Activated naive CD8-positive, alpha-beta T cell treated with anti-CD3 and anti-CD28 coated beads, Interleukin-2, amount 10 ng/mL, durations not matched to agents 7 days and 5 days (primary cell): ENCODE measurements at places on chromosomes 13 and 19. TPM values are rescaled to one million over a fixed set of nuclear protein-coding genes. Genes with fewer than 3 reads are reported as not detected.

DNA sequence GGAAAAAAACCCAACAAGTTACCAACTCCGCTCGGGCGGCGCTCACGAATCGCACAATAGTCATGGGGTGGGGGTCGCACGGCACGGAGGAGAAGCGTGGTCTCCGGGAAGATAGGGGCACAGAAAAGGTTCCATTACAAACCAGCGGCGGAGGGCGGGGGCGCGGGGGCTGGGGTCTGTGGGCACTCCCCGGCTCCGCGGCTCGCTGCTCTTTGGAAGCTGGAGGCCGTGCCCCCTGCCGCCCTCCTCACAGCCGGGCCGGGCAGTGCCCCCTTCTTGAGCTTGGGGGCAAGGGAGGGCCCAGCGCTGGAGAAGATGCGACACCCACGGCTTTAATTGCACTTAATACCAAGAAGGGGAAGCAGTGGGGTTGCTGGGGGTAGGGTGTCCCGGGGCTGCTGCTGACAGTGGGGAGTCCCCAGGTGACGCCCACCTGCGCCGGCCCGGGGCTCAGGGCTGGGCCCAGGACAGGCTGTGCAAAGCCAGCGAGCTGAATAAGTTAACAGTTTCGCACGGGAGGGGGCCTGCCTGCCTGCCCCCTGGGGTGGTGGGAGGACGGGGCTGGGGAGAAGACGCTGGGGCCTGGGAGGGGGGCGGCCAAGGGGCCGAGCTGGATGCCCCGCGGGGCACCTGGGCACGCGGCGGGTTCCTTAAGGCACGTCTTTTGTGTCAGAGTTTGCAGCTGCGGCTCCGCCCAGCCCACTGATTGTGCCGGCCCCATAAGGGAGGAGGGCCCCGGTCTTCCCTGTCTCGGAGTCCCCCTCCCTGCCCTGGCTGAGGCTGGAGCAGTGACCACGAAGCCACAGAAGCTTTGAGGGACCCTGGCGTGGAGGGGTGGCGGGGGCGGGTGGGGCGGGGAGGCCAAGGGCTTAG lies 9.8 kb downstream of the DCAF15 start:
- peaks cover under 1% of the 10 kb centered on the region for H3K36me3 ChIP-seq
- H3K4me3 ChIP-seq: no peak overlapping the region
- H3K4me1 ChIP-seq: peaks cover under 1% of the 10 kb centered on the region
- no peak overlapping the region for H3K27ac ChIP-seq
- H3K27me3 ChIP-seq: no peaks in the 10 kb centered on the region

The PPFIA3 gene
- total RNA-seq: 4.6 TPM

The LGALS7 gene
- total RNA-seq: not detected

GRCh38 chr19:31096062-31096830 lies 253.0 kb downstream of the TSHZ3 start:
- H3K27ac ChIP-seq: no peak overlapping the region
- no peaks in the 10 kb centered on the region for H3K4me1 ChIP-seq
- no peaks in the 10 kb centered on the region for H3K36me3 ChIP-seq
- DNase-seq: no peak

The ITM2B gene
- 385 TPM for total RNA-seq

GRCh38 chr13:93786846-93787489 lies 560.4 kb downstream of the GPC6 start:
- H3K4me3 ChIP-seq: no peak overlapping the region
- no peaks in the 10 kb centered on the region for H3K36me3 ChIP-seq
- H3K4me1 ChIP-seq: no peaks in the 10 kb centered on the region
- H3K27ac ChIP-seq: no peak overlapping the region
- no peak for DNase-seq
- peaks cover 4% of the 10 kb centered on the region for H3K27me3 ChIP-seq

DNA sequence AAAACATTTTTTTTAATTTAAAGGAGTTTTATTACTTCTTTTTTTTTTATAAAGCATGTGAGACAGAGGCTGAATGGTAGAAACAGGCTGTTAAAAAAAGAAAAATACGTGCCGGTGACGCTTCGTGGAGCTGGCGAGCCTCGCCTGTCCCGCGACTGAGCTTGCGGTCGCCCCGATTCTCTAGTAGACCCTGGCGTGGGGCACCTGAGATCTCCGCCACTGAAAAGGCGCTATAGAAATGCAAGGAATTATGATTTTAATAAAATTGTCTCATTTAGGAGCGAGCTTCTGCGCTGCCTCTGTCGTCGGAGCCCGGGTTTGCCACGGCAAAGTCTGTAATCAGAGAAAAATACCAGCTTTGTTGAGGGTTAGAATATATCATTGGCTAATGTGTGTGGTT lies 18.4 kb downstream of the NFIX start:
- peaks cover 3% of the 10 kb centered on the region for H3K36me3 ChIP-seq
- DNase-seq: no peak
- H3K4me3 ChIP-seq: peak overlapping the region; percentile 56
- H3K4me1 ChIP-seq: peaks cover 19% of the 10 kb centered on the region

- DNase-seq: no peak
- no peaks in the 10 kb centered on the region for H3K27me3 ChIP-seq
- no peak overlapping the region for H3K4me3 ChIP-seq
- H3K4me1 ChIP-seq: no peaks in the 10 kb centered on the region
Measured at GRCh38 chr19:11659612-11660011, 62.3 kb downstream of the ZNF627 start.

GRCh38 chr13:33228648-33229445 lies 56.7 kb downstream of the STARD13 start:
- no peak for DNase-seq
- H3K27me3 ChIP-seq: peaks cover 9% of the 10 kb centered on the region
- no peak overlapping the region for H3K27ac ChIP-seq

The PET100 gene
- total RNA-seq: 134 TPM

The IRGC gene
- not detected for total RNA-seq

The PRR36 gene
- 0.40 TPM for total RNA-seq

- H3K36me3 ChIP-seq: no peaks in the 10 kb centered on the region
- no peak within 1 kb of the TSS for H3K4me3 ChIP-seq
- peaks cover 10% of the 10 kb centered on the region for H3K4me1 ChIP-seq
- no peak within 1 kb of the TSS for H3K27ac ChIP-seq
- peaks cover 19% of the 10 kb centered on the region for H3K27me3 ChIP-seq
Measured at GRCh38 chr19:39778763-39779162, at the start of gene LEUTX. TSS of gene LEUTX (plus strand) at chr19:39778854. CDS start at chr19:39778921, 67 bp downstream.

DNA sequence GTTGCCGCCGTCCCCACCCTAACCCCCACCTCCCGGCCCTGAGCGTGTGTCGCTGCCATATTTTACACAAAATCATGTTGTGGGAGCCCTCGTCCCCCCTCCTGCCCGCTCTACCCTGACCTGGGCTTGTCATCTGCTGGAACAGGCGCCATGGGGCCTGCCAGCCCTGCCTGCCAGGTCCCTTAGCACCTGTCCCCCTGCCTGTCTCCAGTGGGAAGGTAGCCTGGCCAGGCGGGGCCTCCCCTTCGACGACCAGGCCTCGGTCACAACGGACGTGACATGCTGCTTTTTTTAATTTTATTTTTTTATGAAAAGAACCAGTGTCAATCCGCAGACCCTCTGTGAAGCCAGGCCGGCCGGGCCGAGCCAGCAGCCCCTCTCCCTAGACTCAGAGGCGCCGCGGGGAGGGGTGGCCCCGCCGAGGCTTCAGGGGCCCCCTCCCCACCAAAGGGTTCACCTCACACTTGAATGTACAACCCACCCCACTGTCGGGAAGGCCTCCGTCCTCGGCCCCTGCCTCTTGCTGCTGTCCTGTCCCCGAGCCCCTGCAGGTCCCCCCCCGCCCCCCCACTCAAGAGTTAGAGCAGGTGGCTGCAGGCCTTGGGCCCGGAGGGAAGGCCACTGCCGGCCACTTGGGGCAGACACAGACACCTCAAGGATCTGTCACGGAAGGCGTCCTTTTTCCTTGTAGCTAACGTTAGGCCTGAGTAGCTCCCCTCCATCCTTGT lies 6.4 kb downstream of the YIPF2 start:
- H3K4me3 ChIP-seq: no peak overlapping the region
- no peaks in the 10 kb centered on the region for H3K27me3 ChIP-seq
- H3K27ac ChIP-seq: no peak overlapping the region
- H3K36me3 ChIP-seq: peaks cover 2% of the 10 kb centered on the region
- DNase-seq: no peak

DNA sequence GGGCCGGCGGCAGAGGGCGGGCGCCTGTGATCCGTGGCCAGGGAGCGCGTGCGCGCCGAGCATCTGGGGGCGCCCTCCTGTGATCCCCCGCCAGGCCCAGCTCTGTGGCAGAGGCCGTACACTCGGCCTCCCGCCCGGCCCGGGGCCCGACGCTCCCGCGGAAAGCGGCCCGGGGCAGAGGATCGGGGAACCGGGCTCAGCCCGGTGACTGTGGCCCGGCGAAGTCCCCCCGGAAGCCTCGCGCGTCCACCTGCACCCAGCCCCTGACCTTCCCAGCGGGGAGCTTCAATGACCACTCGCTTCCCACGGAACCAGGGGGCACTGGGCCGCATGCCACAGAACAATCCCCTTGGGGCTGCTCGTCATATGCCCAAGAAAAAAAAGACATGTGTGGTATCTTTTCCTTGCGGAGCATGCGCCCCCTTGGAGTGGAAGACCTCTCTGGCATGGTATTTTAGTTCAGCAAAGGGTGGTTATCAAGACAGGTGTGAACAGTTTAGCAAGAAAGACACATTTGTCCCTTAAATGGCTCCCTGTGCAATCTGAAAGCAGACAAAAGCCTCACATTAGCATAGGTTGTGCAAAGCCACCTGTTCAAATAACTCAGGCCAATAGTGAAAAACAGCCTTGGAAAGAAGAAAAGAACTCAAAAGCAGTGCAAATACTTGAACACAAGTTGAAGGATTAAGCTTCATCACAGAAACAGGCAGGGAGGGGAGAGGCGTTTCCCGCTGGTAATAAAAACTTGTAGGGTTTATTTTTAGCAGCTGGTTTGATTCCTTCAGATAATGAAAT lies 290.9 kb upstream of the SOX21 start:
- H3K4me1 ChIP-seq: no peaks in the 10 kb centered on the region
- no peaks in the 10 kb centered on the region for H3K36me3 ChIP-seq
- no peak overlapping the region for H3K4me3 ChIP-seq
- DNase-seq: no peak
- H3K27me3 ChIP-seq: peaks cover 36% of the 10 kb centered on the region

DNA sequence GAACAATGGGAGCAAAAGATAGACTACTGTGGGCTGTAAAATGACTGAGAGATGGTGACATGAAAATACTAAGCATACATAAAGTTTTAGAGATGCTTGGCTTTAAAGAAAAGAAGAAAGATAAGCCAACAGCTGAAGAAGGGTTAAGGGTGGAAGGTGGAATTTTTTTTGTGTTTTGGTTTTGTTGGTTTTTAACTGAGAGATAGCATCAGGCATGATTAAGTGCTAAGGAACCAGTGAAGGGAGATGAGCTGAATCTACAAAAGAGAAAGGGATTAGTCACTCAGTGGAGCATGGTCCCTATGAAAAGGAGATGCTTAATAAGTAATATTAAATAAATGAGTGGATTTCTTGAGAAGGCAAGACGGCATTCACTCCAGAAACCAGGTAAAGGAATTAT lies 12.5 kb upstream of the TBC1D4 start:
- peaks cover 4% of the 10 kb centered on the region for H3K4me1 ChIP-seq
- H3K36me3 ChIP-seq: no peaks in the 10 kb centered on the region
- no peak overlapping the region for H3K4me3 ChIP-seq
- H3K27me3 ChIP-seq: peaks cover 13% of the 10 kb centered on the region
- H3K27ac ChIP-seq: no peak overlapping the region

DNA sequence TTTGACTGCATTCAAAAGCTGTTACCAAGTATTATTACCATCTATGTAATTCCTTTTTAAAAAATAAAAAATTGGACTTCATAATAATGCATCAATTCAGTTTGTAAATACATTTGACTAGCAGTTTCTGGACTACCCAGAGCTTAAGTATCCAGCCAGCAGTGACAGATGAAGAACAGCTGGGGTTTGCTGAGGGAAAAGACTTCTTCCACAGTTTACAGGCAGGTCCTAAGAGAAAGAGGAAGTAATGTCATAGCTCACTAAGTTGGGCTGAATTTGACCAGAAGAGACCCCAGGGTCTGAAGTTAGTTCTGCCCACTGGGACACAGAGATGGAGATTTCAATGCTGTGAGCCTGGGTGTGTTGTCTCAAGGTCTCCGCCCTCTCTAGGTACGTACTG lies 96.4 kb downstream of the MBNL2 start:
- no peak overlapping the region for H3K27ac ChIP-seq
- H3K36me3 ChIP-seq: peaks cover 2% of the 10 kb centered on the region
- no peak overlapping the region for H3K4me3 ChIP-seq
- peaks cover 10% of the 10 kb centered on the region for H3K4me1 ChIP-seq
- no peak for DNase-seq

GRCh38 chr13:103716718-103717117 lies 650.5 kb upstream of the SLC10A2 start:
- no peaks in the 10 kb centered on the region for H3K27me3 ChIP-seq
- no peak overlapping the region for H3K4me3 ChIP-seq
- DNase-seq: no peak

- H3K27me3 ChIP-seq: no peaks in the 10 kb centered on the region
- H3K4me3 ChIP-seq: no peak overlapping the region
- no peak overlapping the region for H3K27ac ChIP-seq
- H3K36me3 ChIP-seq: peaks cover 25% of the 10 kb centered on the region
- H3K4me1 ChIP-seq: peaks cover 21% of the 10 kb centered on the region
Measured at GRCh38 chr19:48970139-48970766, 5.1 kb downstream of the FTL start.

DNA sequence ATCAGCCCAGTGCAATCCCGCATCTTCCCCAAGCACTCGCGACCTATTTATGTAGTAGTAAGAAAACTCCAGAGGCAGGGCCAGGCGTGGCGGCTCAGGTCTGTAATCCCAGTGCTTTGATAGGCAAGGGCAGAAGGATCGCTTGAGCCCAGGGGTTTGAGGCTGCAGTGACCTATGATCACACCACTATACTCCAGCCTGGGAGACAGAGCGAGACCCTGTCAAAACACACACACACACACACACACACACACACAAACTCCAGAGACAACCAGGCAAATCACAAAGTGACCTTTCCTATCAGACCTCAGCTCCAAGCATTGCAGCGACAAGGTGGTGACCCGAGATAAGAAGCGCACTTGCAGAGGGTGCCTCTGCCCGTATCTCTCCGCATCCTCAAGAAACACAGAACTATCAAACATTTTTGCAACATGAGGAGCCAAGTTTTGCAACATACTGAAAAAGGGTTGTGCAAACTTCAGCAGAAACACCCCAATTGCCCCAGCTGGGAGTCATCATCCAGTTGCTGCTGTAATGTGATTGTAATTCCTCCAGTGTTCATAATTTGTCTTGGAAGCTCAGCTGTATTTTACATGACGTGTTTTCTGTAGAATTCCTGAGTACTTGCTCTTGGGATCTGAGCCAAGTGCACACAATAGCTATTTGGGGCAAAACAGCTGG lies 8.7 kb upstream of the KLF2 start:
- peaks cover 29% of the 10 kb centered on the region for H3K27me3 ChIP-seq
- H3K4me3 ChIP-seq: no peak overlapping the region
- peaks cover 2% of the 10 kb centered on the region for H3K36me3 ChIP-seq
- H3K4me1 ChIP-seq: peaks cover 11% of the 10 kb centered on the region
- no peak overlapping the region for H3K27ac ChIP-seq

The HSD11B1L gene
- total RNA-seq: 2.2 TPM

- DNase-seq: no peak
- H3K27me3 ChIP-seq: no peaks in the 10 kb centered on the region
- no peak overlapping the region for H3K27ac ChIP-seq
- H3K36me3 ChIP-seq: peaks cover 2% of the 10 kb centered on the region
- no peaks in the 10 kb centered on the region for H3K4me1 ChIP-seq
Measured at GRCh38 chr13:41670873-41671443, 213.6 kb downstream of the RGCC start.

GRCh38 chr13:42707586-42707985 lies 73.8 kb upstream of the FAM216B start:
- no peaks in the 10 kb centered on the region for H3K36me3 ChIP-seq
- H3K27ac ChIP-seq: no peak overlapping the region
- no peak for DNase-seq
- H3K4me3 ChIP-seq: no peak overlapping the region
- H3K27me3 ChIP-seq: peaks cover 25% of the 10 kb centered on the region
- no peaks in the 10 kb centered on the region for H3K4me1 ChIP-seq

- no peak overlapping the region for H3K27ac ChIP-seq
- no peak for DNase-seq
- H3K27me3 ChIP-seq: no peaks in the 10 kb centered on the region
- H3K36me3 ChIP-seq: no peaks in the 10 kb centered on the region
- H3K4me3 ChIP-seq: no peak overlapping the region
Measured at GRCh38 chr13:24225930-24226329, 65.4 kb downstream of the SPATA13 start.

The KCNRG gene
- 0.22 TPM for total RNA-seq
